Stimulated activated CD8-positive, alpha-beta memory T cell treated with anti-CD3 and anti-CD28 coated beads, Interleukin-7, amount 100 ng/mL, for 1 hour (primary cell): ENCODE measurements at places on chromosomes 12 and 14.

DNA sequence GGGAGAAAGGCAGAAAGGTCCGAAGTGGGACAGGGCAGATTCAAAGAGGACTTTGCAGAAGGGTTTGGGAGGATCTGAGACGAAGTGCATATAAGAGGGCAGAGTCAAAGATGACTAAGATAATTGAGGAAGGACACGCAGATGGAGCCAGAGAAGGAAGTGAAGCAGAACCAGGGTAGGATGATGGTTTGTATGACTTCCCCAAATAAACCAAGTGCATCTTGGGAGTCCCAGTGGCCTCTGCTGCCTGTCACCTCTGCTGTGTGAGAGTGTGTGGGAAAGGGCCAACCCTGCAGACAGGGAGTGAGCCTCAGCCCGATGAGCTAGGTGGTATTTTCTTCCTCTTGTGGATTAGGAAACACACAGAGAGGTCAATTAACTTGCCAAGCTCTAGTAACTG lies 36.8 kb downstream of the FLVCR2 start:
- DNase-seq = no peak

DNA sequence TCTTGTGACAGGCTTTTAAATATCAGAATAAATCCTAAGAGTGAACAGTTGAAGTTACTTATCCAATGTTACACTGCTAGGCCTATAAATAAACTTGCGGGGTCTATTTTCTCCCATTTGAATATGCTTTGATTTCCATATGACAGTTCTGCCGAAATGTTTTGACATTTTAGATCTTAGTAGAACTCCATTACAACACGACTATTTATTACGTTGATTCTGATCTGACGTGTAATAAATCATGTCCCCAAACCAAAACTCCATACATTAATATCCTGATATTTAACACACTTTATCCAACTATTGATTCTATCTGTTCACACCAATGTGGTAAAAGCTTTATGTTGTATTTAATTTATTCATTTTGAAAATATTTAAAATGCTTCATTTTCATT lies 16.1 kb upstream of the NEMF start:
- DNase-seq = no peak

DNA sequence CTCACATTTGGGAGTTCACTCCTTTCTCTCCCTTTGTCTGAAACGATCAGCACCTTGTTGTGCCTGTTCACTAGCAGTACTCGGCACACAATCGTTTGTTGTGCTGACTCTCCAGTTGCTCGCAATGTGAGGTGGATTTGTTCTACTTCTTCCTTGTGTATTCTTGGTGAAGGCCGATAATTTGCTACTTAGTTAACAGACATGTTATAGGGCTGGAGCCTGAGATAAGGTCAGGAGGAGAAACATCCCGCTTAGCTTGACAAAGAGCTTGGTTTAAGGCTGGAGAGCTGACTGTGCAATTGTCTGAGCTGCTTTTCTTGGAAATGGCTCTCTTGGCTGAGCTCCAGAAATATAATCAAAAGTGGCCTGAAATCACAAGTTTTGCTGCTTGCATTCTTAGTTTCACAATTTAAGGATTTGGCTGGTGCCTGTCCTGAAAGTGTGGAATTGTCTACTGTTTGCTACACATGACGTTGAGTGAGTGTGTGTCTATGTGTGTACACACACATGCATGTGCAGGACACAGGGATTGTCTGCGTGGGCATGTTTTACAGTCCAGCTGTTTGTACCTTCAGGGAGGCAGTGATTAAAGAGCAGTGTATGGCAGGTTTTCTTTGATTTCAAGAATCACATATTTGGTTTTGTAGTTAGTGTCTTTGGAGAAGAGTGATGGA lies 77.7 kb downstream of the ARF6 start:
- no peak for DNase-seq

- DNase-seq = no peak
Measured at GRCh38 chr12:1956716-1957115, 38.3 kb upstream of the CACNA2D4 start.

DNA sequence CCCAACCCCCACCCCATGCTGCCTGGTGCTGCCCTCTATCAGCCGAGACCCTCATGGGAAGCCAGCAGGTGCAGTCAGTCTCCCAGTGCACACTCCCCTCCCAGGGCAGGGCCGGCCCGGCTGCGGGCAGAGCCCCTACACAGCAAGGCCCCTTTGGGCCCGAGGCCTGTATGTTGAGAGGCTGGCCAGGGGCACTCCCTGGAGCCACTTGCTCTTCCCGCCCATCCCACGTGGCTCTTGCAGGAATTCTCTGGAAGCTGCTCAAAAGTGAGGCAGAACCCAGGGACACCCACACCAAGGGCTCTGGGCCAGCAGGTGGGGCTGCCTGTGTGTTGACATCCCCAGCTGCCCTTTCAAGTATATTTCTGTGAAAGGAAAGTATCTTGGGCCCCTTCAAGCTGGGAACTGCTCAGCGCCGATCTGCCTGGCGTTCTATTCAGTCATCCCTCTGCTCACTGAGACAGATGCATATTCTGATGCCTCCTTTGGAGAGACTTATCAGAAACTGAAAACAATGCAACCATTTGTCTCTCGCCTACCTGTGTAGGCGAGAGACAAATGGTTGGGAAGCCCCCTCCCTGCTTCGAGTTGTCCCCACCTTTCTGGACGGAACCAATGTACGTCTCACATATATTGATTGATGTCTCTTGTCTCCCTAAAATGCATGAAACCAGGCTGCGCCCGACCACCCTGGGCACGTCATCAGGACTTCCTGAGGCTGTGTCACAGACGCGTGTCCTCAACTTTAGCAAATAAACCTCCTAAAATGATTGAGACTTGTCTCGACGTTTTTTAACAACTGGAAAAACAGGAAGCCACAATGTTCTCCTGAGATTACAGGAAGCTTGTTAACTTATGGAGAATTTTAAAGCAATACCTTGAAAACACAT lies 6.0 kb downstream of the GPR132 start:
- DNase-seq = no peak

DNA sequence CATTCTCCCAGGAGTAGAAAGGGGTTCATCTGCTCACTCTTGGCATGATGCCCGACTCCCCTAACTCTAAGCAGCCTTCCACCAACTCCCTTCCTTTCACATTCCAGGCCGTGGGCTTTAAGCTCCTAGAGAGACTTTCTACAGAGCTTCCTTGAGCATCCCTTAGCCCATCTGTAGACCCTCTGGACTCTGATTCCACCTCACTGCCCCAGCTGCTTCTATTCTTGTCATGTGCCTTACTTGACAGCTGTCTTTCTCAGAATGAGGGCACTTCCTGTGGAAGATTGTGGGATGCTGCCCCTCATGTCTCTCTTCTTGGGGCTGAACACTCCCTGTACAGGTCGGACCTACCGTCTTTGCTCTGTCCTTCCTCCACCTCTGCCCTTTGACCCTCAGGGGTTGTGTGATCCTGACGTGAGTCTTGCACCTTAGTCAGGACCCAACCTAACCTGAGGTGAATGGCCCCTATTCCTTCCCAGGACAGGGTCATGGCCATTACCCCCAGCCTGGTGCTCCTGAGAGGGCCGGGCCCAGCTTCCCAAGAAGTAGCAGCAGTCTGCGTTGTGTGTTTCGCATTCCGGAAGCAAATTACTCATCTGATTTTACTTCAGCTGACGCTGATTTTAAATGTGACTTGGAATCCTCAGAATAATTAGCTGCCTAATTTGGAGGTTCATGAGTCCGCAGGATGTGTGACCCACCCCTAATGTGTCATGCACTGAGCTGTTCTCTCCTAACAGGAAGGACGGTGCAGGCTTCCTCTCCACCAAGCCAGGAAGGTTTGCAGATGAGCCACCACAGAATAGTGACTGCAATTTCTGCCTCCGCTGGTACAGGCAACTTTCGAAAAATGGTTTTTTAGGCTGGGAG lies 2.7 kb upstream of the GALNT6 start:
- DNase-seq = no peak

GRCh38 chr12:73225371-73225937 lies 953.3 kb downstream of the TRHDE start:
- DNase-seq = no peak

DNA sequence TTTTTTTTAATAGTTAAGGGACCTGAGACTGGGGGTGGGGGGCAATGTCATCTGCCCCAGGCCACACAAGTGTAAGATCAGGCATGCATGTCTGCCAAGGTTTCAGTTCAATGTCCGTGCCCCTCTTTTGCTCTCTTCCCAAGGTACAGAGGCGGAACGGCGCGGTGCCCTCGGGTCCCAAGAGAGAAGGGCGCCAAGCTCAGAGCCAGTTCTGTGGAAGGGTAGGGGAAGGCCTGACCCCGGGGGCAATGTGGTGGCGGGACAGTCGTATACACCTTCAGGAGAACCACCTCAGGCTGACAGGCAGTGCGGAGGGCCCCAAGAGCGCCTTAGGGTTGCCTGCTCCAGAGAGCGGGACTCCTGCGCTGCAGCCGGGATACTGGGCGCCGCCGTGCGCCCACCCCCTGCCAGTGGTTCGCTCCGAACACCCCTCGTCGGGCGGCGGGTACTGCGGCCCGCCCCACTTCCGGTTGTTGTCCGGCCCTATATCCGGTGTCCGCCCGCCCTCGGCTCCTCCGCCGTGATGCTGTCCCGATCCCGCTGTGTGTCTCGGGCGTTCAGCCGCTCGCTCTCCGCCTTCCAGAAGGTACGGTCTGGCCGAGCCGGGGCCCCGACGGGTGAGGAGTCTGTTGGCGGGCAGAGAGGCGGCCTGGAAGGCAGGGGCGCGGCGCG lies at the start of gene DLST:
Gene DLST, plus strand, starts transcription at position 486 of the 672 bp plus-strand sequence. Its CDS starts 38 bp downstream, at position 524.
- DNase-seq = peak; percentile 69

DNA sequence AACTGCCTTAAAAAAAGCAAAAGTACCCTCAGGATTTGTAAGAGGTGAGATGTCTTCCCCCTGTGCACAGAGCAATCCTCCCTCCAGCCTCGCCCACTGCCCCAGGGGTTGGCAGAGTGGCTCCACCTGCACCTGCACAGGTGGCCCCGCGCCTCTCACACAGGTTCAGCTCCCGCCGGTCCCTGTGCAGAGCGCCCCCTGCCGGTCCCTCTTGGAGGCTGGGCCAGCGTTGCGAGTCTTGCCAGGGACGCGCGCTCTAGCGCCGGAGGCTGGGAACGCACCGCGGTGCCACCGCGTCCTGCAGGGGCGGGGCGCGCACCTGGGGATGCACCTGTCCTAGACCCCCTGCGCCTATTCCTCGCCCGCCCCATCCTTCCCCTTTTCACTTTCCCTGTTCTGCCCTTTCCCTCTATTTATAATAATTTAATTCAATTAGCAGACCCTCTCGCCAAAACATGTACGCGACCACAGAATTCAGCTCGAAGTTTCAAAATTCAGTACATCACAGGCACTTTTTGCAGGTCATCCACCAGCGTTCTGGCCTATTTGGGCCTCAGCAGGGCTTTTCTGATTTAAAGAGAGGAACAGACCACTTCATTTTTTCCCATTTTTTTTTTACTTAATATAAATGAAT lies 618.6 kb downstream of the AACS start:
- DNase-seq = no peak

DNA sequence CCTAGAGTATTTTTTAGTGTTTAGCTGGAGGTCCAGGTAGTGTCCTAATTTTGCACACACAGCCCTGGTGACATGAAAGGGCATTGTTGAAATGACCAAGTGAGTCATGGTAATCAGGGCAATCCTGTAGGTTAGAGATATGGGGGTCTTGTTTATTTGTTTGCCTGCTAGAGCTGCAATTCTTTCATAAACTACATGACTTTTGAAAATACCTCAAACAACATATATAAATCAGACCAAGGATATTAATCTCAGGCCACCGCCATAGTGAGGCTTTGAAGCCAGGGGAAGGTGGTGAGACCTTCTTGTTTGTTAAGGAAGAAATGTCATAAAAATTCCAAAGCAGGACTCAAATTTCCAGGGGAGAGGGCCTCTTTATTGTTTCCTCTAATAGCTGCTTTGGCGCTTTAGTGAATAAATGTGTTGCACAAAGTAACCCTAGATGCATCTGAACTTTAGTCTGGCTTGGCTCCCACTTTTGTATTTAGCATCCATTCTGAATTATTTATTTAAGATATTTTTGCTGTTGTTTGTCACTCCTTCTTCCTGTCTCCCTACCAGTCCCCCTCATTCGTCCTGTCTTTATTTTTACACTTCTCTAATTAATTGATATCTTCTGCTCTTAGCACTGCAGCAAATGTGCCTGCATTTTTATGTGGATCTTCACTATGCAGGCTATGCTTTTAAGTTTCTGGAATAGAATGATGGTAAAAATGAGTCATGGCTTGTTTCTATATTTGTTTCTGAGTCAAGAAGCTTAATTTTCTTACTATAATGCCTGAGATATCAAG lies 430.3 kb downstream of the RAD51B start:
- no peak for DNase-seq

- no peak for DNase-seq
Measured at GRCh38 chr14:89330236-89331002, 86.6 kb downstream of the FOXN3 start.

- DNase-seq = no peak
Measured at GRCh38 chr14:90388437-90388836, 8.4 kb upstream of the CALM1 start.

GRCh38 chr12:70831543-70831942 lies 89.0 kb downstream of the PTPRR start:
- DNase-seq = no peak

GRCh38 chr12:3630111-3630510 lies 122.8 kb downstream of the CRACR2A start:
- no peak for DNase-seq

- no peak for DNase-seq
Measured at GRCh38 chr12:42508913-42509460, 80.6 kb downstream of the PRICKLE1 start.
